Adrenal gland (tissue), 19 donors: ENCODE measurements at places on chromosomes 4 and X. TPM values are rescaled to one million over a fixed set of nuclear protein-coding genes. Genes with fewer than 3 reads are reported as not detected.

GRCh38 chr4:162582180-162582579, 418.4 kb upstream of the FSTL5 start:
- no peak for DNase-seq
- H3K4me1 ChIP-seq, result no peaks in the 10 kb centered on the region
- no peak overlapping the region for H3K27ac ChIP-seq
- no peaks in the 10 kb centered on the region for H3K27me3 ChIP-seq
- H3K36me3 ChIP-seq, result no peaks in the 10 kb centered on the region

DNA sequence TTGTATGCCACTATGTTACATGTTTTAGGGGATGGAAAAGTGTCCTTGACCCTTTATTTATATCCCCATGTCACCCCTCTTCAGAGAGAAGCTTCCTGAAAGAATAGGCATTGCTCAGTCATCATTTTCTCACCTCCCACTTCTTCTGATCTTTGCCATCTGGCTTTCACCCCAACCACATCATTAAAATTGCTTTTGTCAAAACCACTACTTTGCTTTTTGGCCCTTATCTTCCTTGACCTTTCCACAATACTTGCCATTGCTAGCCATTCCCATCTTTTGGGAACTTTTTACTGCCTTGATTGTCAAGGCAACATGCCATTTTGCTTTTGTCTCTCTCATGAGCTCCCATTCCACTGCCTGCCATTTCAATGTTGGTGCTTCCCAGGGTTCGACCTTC, 14.9 kb upstream of the FAM9B start:
- H3K27me3 ChIP-seq, result peaks cover 6% of the 10 kb centered on the region
- no peaks in the 10 kb centered on the region for H3K36me3 ChIP-seq
- no peak for DNase-seq
- no peak overlapping the region for H3K27ac ChIP-seq
- H3K4me1 ChIP-seq, result no peaks in the 10 kb centered on the region
- no peak overlapping the region for H3K4me3 ChIP-seq

GRCh38 chrX:56857042-56857441, 128.0 kb downstream of the NBDY start:
- no peak overlapping the region for H3K27ac ChIP-seq
- H3K4me3 ChIP-seq, result no peak overlapping the region
- no peaks in the 10 kb centered on the region for H3K4me1 ChIP-seq

GRCh38 chrX:19285857-19286256, 57.9 kb upstream of the PDHA1 start:
- no peak for DNase-seq
- H3K36me3 ChIP-seq, result no peaks in the 10 kb centered on the region
- H3K4me1 ChIP-seq, result no peaks in the 10 kb centered on the region
- no peak overlapping the region for H3K27ac ChIP-seq
- H3K27me3 ChIP-seq, result peaks cover 4% of the 10 kb centered on the region

GRCh38 chr4:99300934-99301333, 10.1 kb upstream of the ADH1A start:
- DNase-seq, result peak; percentile 68
- H3K27me3 ChIP-seq, result no peaks in the 10 kb centered on the region
- H3K4me3 ChIP-seq, result no peak overlapping the region
- no peaks in the 10 kb centered on the region for H3K4me1 ChIP-seq
- H3K36me3 ChIP-seq, result no peaks in the 10 kb centered on the region

- no peaks in the 10 kb centered on the region for H3K4me1 ChIP-seq
- H3K27ac ChIP-seq, result no peak overlapping the region
- DNase-seq, result no peak
- H3K27me3 ChIP-seq, result peaks cover 4% of the 10 kb centered on the region
- no peaks in the 10 kb centered on the region for H3K36me3 ChIP-seq
Observed at GRCh38 chrX:22314692-22315091, 42.0 kb downstream of the CBLL2 start.

GRCh38 chr4:2606960-2607506, 70.6 kb downstream of the FAM193A start:
- no peak overlapping the region for H3K4me3 ChIP-seq
- H3K27me3 ChIP-seq, result no peaks in the 10 kb centered on the region
- H3K4me1 ChIP-seq, result peaks cover 24% of the 10 kb centered on the region

- H3K4me1 ChIP-seq, result peaks cover 6% of the 10 kb centered on the region
- DNase-seq, result no peak
- no peaks in the 10 kb centered on the region for H3K36me3 ChIP-seq
- H3K27me3 ChIP-seq, result no peaks in the 10 kb centered on the region
- H3K27ac ChIP-seq, result peak overlapping the region; percentile 80
- no peak overlapping the region for H3K4me3 ChIP-seq
Observed at GRCh38 chrX:151396042-151396824, 773 bp upstream of the VMA21 start.

DNA sequence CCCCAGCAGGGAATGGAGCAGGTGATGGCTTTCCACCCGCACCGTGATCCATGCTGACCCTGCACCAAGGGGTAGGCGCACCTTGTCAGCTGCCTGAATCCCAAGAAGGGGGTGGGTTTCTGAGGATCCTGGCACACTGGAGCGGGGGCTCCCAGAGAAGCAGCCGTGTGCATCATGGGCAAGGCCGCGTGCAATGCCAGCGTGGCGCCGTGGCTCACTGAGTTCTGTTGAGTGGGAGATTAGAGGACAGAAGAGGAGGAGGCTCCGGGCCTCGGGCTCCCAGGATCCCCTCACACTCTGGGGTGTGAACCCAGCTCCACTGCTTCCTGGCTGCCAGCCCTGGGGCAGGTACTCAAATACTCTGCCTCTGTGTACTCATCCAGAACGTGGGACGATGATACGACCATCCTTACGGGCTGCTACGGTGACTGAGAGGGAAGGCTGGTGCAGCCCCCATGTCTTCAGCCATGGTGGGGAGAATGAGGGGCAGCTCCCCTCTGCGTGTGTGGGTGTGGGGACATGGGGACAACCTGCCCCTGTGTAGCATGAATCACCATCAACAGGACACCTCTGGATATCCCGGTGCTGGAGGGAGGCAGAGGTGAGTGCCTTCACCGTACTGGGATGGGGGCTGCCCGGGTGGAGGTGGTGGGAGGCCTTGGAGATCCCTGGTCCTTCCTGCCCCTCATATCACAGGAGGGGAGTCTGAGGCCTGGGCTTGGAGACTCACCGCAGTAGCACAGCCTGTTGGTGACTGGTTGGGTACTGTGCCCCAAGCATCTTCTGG, 52.6 kb downstream of the CPZ start:
- H3K27me3 ChIP-seq, result no peaks in the 10 kb centered on the region
- no peaks in the 10 kb centered on the region for H3K36me3 ChIP-seq
- no peak overlapping the region for H3K4me3 ChIP-seq
- no peak overlapping the region for H3K27ac ChIP-seq
- H3K4me1 ChIP-seq, result no peaks in the 10 kb centered on the region
- no peak for DNase-seq

Gene PROM1
- 0.14 TPM for total RNA-seq

Gene SORCS2
- total RNA-seq, result 1.5 TPM

Gene SSX2
- not detected for total RNA-seq
